SK-N-DZ (cell line): ENCODE measurements at places on chromosomes 13 and 19.
A peak's percentile ranks its signal among the peaks of the same experiment; 100 is the strongest.

GRCh38 chr19:45764475-45764874, 4.6 kb downstream of the SIX5 start:
- no peak for DNase-seq

DNA sequence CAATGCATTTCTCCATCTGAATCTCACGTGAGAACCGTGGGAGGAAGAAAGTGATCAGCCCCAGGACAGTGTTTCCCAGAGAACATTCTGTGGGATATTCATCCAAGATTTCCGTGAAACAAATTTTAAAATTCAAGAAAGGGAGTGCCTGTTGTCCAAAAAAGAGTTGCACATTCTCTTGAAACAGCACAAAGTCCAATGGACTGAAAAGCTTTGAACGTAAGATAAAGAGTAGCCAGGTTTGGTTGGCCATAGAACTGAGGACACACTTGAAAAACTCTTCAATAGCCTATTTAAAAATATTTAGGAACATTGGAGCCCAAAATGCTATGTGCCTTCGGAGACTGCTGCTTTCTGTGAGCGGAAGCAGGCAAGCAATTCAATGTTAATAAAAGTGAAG, 353.9 kb downstream of the MYO16 start:
- no peak for DNase-seq

- no peak for DNase-seq
Observed at GRCh38 chr19:35031072-35031881, 1.0 kb downstream of the SCN1B start.

- DNase-seq = peak; percentile 38
Observed at GRCh38 chr13:71240911-71241310, 626.1 kb downstream of the DACH1 start.

DNA sequence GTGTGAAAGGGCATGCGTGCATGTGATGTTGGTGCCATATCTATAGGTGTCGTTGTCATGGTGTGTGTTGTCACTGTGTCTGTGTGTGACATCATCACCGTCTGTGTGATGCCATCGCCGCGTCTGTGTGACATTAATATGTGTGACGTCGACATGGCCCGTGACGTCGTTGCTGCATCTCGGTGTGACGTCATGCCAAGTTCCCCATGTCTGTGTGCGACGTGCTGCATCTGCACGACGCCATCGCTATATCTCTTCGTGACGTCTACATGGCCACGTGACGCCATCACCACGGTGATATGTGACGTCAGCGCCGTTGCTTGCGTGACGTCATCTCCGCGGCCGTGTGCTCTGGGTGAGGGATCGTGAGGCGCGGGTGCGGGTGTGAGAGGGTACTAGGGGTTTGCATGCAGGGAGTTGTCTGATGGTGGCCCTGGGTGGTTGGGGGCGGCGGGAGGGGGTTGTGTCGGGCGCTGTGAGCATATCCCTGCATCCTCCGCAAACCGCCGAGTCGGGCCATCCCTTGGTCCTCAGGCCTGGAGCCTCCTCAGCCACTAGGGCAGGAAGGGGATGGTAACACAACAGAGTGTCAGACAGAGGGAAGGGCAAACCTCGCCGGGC, 14.6 kb downstream of the GTPBP3 start:
- DNase-seq = peak; percentile 38

GRCh38 chr13:65881561-65882155, 1348.5 kb downstream of the PCDH9 start:
- no peak for DNase-seq

DNA sequence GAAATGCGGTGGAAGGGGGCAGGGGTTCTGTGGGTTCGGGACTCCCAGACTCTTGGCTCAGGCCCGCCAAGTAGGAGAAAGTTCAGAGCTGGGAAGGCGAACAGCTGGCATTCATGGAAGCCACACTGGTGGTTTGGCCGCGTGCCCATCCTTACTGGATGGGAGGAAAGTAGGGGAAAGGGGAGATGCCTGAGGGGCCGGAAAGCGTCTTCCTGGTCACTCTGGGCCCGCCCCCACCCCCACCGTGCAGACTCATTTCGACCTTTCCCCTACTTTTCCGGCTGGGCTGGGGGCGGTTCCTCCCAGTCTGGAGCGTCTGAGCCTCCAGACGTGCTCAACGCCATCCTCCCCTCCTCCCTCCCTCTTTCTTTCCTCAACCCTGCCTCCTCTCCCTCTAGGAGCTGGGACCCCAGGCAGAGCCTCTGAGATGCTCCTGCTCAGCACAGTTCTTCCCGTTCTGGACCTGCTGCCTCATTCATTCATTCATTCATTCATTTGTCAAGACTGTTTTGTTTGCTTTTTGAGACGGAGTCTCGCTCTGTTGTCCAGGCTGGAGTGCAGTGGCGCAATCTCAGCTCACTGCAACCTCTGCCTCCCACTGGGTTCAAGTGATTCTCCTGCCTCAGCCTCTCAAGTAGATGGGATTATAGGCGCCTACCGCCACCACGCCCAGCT, 3.5 kb downstream of the ANGPTL4 start:
- DNase-seq = peak; percentile 81

DNA sequence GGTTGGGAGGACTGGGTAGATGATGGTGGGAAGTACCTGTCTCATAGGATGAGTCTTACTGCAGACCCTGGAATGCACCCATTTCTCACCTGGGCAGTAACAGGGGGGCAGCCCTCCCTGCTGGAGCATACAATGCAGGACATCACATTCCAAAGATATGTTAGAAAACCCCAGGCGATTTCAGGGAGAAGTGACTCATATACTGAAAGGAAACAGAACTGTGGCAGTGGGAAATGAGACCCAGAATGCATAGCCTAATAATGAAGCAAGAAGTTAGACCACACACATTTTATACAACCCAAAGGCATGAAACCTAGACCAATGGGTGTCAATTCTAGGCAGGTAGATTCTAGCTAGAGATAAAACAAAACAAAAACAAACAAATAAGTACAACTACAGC, 402.7 kb downstream of the IRS2 start:
- no peak for DNase-seq

DNA sequence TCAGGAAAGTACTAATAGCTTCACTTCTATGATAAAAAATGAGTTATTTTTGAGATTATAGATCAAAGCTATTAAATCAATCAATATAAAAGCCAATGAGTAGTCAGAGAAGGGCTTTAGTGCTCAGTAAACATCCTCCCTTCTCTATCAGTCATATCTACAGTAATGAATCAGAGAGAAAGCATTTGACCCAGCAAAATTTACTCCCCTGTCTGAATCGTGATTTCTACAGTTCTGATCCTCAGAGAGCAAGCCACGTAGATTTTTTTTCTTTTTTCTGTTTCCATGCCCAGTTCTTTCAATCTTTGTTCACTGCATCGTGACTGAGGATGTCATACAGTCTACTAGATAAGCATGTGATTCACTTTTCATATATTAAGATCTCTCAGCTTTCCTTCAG, 16.2 kb upstream of the MBNL2 start:
- peak; percentile 63 for DNase-seq

DNA sequence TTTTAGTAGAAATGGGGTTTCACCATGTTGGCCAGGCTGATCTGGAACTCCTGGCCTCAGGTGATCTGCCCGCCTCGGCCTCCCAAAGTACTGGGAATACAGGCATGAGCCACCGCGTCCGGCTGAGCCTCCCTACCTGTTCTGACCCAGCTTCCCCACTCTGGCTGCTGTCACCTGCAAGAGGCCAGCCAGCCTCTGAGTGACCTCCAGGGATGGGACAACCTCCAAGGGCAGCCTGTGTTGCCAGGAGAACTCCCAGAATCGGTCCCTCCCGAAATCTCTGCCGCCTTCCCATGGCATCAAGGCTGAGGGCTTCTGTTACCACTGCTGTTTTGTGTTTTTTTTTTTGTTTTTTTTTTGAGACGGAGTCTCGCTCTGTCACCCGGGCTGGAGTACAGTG, 11.3 kb downstream of the CERS4 start:
- DNase-seq = no peak

DNA sequence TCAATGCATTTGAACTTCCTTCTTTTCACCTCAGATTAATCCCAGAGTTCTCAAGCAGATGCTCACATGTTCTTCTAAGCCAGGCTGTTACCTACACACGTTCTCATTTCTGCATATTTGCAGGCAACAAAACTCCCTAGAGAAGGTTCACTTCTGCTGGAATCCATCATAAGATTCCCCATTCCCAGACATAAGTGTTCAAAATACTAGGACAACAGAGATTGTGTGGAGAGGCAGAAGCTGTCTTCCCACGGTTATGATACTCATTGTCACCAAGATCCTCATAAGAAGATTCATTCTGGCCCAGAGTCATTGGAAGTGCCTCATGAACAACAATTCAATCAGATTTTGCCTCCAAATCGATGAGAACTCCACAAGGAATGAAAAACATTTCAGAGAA, 931.6 kb upstream of the MIR17HG start:
- DNase-seq = no peak

DNA sequence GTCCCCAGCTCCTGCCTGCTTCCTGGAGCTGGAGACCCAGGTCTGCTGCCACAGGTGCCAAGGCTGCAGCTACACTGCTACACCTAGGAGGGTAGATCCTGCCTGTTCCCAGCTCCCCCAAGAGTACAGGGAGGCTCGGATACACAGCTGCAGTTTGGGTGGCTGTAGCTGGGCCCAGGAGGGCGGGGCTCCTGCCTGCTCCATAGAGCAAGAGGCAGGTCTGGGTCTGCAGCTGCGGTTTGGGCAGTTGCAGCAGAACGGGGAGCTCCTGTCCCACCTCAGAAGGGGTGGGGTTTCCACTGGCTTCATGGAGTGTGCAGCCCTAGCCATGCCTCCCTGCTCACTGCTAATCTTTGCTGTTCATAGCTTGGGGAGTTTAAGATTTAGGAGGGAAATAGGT, 199.0 kb downstream of the NUFIP1 start:
- no peak for DNase-seq

GRCh38 chr13:108227651-108228272, 9.6 kb downstream of the ABHD13 start:
- DNase-seq = peak; percentile 37

DNA sequence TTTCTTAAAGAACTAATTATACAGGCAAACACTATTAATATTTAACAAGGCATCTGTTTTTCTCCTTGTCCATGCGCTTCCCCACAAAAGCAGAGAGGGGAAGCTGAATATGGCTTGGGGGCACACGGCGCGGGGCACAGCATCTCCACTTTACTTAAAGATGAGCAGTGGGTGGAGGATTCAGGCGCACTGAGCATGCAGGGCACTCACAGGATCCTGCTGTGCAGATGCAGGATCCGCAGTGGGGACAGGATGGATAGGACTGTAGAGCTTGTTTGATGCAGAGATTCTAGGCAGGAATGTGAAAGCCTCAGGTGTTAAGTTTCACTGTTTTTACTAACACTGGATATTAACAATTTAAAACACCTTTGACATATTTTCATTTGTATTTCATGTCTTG, 43.3 kb downstream of the ATP11A start:
- DNase-seq = peak; percentile 29

- DNase-seq = no peak
Observed at GRCh38 chr13:46490129-46490528, 62.8 kb upstream of the LRCH1 start.

DNA sequence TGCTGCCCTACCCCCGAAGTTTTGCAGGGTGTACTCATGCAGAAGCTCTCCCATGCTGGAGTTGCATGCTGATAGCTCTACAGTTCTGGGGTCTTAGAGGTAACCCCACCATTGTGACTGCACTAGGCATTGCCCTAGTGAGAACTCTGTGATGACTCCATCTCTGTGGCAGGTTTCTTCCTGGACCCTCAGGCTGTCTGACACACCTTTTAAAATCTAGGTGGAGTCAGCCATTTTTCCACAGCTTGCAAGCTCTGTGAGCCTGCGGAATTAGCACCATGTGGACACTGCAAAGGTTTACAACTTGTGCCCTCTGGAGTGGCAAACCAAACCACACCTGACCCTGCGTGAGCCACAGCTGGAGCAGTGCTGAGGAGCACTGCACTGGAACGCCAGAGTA, 636.2 kb upstream of the SPRY2 start:
- no peak for DNase-seq

DNA sequence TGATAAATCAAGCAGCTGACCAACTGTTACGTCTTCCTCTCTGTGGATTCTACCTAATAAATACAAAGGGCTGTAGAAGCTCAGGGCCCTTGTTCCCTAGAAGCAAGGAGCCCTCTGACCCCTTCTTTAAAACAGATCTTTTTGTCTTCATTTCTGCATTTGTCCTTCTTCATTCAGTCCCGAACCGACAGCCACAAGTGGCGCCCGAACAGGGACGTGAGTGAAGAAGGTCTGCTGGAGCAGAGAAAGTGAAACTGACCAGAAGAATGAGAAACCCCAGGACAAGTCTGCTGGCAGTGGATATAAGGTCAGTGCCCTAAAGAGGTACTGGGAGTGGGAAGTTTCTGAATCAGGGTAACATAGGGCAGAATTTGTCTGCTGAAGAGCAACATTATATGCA, 13.1 kb downstream of the ZNF773 start:
- no peak for DNase-seq

GRCh38 chr13:43095771-43096719, 72.7 kb downstream of the DNAJC15 start:
- no peak for DNase-seq

- DNase-seq = no peak
Observed at GRCh38 chr19:42634409-42635232, 39.9 kb upstream of the CEACAM8 start.

DNA sequence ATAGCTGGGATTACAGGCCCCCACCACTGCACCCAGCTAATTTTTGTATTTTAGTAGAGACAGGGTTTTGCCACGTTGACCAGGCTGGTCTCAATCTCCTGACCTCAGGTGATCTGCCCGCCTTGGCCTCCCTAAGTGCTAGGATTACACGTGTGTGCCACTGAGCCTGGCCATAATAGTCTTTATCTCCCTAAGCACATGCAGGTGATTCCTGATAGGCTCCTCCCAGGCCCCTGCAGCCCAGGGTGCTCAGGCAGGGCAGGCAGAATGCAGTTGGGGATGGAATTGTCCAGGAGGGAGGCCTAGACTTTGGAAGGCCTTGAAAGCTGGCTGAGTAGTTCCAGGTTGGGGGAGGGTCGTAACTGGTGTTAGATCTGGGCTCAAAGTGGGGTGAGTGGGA, 8.5 kb downstream of the ZNF526 start:
- no peak for DNase-seq

GRCh38 chr19:1400281-1401137, 833 bp downstream of the GAMT start:
- DNase-seq = no peak

GRCh38 chr13:33284031-33284430, 1.5 kb downstream of the STARD13 start:
- no peak for DNase-seq

GRCh38 chr19:6976197-6976596, 45.0 kb downstream of the MBD3L2B start:
- no peak for DNase-seq
